ENCODE measurements at places on chromosomes 2 and 18.

DNA sequence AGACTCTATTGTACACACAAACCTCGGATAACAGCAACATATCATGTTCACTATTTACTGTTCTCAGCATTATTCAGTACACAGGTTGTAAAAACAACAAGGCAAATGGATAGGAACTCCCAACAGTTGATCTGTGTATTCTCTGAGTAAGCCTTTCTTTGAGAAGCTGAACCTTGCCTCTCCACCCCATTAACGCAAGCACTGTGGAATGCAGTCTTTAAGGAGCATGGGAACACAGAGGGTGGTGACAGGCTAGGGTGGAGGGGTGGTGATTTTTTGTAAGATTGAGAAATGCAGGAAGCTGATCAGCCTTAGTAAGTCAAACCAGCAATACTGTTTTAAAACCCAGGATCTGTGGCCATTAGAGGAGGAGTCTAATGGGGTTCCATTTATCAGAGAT, 19.6 kb upstream of the SERPINB11 start:
- no peak for DNase-seq

- no peak for DNase-seq
These were observed 20.1 kb upstream of the MREG start for GRCh38 chr2:216033403-216033802.

DNA sequence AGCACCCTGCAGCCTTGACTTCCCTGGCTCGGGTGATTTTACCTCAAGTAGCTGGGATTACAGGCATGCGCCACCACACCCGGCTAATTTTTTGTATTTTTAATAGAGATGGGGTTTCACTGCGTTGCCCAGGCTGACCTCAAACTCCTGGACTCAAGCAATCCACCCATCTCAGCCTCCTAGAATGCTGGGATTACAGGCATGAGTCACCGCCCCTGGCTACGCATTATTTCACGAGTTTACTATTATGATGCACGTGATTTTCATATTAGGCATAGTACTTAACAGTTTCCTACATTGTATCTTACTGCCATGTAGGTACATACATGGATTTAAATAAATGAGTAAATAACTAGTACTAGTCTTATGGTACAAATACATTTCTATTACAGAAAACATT, 4.4 kb downstream of the DYNC2LI1 start:
- no peak for DNase-seq

- no peak for DNase-seq
These were observed 46.5 kb downstream of the PTGR3 start for GRCh38 chr18:75162467-75162866.

GRCh38 chr2:149271575-149271974, 58.8 kb upstream of the LYPD6 start:
- no peak for DNase-seq

- no peak for DNase-seq
These were observed 40.2 kb downstream of the SNED1 start for GRCh38 chr2:241038374-241039180.

- DNase-seq = no peak
These were observed 88.6 kb downstream of the ITGB1BP1 start for GRCh38 chr2:9334761-9335160.

DNA sequence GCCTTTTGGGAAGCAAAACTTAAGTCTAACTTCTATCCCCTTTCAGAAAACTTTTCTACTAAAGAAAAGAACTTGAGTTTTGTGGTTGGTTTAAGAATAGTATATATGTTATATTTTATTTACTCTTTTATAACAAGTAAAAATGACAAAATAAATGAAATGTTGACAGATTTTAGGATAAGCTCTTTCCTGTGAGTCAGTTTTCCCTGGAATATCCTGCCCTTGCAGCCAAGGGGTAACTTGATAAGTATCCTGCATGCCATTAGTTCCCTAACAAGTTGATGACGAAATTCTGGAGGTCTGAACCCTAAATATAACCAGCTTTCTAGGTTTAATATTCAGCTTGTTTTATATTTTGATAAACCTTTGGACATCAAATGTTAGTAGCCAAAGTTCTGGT, 7.3 kb upstream of the HTR2B start:
- DNase-seq = no peak

DNA sequence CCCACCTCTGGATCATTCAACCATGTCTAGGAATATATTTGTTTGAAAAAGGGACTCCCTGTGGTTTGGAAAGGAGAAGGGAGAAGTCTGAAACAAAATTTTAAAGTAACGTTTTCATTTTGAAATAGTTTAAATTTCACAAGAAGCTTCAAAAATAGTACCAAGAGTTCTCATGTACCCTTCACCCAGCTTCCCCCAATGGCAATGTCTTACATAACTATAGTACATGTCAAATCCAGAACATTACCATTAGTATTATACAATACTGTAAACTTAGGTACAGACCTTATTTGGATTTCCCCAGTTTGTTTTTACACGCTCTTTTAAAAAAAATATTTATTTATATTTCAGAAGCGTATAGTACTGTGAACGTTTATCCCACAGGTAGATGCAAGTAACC, 4.0 kb upstream of the LYG2 start:
- no peak for DNase-seq

DNA sequence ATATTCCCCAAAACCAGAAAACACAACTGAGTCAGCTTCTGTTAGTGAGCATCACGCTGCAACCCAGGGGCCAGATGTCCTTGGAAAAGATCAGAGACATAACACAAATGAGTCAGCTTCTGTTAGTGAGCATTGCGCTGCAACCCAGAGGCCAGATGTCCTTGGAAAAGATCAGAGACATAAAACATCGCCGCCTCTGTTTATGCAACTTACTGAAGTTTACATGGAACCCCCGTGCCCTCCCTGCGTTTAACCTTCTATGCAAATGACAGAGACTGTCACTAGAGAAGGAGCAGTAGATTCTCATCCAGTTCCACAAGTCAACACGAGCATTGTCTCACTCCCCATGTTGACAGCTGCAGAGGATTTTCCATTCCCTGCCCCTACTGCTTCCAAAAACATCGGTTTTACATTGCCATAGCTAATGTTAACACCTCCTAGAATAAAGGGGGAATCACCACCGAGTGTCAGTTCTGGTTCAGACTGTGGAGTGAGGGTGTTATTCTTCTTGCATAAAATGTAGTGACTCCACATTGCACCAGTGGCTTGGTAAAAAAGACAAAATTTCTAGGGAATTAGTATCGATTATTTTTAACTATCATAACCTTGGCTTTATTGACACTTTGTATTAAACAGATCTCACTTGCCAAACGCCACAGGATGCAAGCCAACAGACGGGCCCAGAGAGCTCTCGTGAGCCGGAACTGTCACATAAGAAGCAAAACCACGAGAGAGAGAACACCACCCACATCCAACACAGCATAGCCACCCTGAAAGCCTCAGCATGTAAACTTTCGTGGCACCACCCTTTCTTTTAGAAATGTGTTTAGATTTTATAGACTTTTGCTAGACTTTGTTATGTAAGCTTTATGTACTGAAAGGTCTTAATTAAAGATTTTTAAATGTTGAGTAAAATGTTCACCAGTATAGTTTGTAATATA, 87.7 kb downstream of the SH3YL1 start:
- no peak for DNase-seq

GRCh38 chr2:231461516-231461971, 2.7 kb downstream of the NCL start:
- DNase-seq = no peak
